ENCODE measurements at places on chromosomes 1 and 21.

DNA sequence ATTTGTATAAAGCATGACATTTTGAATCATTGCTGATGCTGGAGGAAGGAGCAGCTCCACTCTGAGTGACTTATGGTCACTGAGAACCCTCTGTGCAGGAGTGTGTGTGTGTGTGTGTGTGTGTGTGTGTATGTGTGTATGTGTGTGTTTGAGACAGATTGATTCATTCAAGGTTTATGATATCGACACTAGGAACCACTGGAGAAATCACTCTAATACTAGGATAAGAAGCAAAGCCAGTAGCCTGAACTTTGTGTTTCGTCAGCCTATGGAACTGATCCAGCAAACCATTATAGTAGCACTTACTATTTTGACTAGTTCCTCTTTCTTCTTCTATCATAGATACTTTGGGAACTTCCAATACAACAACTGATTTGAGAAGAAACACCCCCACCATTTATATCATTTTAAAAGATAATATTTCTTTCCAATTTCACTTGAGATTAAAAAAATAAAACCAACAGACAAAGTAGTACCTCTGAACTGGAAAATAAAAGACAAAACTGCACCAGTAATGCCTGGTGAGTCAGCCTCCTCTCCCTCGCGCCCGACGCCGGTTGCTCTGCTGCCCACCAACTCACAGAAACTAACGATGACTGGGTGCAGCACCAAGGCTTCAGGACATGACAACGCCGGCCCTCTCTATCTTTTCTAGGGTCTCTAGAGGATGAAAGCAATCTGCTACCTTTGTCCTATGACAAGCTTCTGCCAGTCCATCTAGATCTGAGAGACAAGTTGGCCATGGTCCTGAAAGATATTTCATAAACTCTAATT, 20.9 kb downstream of the SLAMF1 start:
- DNase-seq, result no peak

- no peak for DNase-seq
Observed at GRCh38 chr1:62784509-62785365, 805 bp downstream of the ATG4C start.

DNA sequence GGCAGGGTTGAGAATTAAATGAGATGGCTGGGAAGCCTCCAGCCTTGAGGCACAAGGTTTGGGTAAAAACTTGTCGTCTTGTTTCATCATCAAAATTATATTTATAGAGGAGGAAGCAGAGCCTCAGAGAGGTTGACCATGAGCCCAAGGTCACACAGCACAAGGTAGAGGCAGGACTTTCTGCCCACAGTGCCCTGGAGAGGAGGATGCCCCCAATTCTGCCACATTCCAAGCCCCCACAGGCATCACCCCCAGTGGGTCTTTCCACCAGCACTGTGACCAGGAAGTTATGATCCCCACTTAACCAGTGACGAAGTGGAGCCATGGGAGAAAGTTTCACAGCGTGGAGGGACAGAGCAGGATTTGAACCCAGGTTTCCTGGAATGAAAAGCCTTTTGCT, 400.0 kb downstream of the MATN1 start:
- no peak for DNase-seq

DNA sequence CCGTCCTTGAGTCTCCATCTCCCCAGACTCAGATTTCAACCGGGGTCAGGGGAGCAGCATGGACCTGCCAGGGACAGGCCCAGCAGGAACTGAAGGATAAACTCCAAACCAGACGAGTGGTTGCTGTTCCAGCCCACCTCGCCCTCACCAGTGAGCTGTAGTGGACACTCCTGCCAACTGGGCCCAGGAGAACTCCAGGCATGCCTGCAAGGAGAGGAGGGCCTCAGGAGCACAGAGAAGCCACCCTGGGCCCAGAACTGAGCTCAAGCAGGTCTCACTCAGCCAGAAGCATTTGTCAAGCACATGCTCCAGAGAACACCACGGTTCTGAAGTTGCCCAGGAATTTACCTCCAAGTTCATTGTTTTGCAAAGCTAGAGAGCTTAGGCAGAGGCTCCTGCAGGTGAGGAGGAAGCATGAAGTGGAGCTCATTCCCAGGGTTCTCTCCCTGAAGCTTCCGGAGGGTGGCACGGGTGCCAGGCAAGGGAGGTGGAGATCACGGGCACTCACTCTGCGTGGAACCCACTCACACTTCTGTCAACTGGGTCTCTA, 61.0 kb downstream of the MATN1 start:
- DNase-seq, result no peak

- DNase-seq, result no peak
Observed at GRCh38 chr1:64877151-64877550, 89.2 kb downstream of the JAK1 start.

DNA sequence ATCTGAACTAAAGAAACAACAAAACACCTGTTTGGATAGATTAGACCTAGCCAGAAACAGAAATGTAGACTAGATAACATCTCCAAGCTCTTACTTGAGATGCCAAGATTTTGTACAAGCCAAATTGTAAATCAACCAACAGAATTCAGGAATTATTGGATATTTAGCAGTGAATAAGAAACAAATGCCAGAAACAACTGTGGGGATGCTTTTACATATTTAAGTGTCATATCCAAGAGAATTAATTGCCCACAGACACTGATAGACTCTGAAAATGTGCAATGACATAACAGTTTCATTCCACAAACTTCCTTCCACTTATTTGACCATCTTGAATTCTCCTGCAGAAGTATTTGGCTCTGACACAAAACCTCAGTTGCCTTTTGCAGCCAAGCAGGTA, 92.3 kb downstream of the SGIP1 start:
- DNase-seq, result no peak

DNA sequence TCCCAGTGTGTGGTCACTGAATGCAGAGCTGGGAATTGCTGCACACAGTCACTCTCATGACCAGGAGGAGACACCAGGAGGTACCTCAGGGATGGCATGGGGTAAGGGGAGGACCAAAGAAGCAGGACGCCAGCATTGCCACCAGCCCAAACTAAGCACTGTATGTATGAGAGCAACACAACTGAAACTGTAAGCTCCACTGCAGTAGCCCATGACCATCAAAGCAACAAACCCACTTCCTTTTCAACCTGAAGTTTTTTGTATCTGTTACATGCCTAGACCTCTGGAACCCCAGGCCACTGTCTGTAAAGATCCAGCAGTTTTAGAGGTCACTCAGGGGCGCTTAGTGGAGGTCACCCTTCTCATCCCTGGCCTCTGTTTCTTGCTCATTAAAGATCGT, 164.3 kb downstream of the SETD4 start:
- no peak for DNase-seq

GRCh38 chr1:241213139-241213538, 143.9 kb downstream of the RGS7 start:
- DNase-seq, result no peak

DNA sequence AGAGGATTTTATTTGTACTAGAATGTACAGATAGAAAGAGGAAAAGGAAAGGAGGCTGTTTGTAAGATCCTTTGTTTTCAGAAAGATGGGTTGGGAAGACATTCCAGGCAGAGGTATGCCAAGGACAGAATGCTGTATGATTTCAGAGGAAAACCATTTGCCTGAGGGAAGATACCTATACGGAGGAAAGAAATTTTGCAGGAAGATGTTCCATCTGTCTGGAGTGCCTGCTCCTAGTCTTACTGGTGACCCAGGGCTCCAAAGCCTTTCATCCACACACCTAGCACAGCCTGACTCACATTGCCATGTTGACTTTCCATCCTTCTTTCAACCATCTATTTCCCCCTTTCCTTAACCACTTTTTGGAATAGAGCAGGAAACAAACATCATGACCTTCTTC, 18.2 kb downstream of the SAMD13 start:
- no peak for DNase-seq

DNA sequence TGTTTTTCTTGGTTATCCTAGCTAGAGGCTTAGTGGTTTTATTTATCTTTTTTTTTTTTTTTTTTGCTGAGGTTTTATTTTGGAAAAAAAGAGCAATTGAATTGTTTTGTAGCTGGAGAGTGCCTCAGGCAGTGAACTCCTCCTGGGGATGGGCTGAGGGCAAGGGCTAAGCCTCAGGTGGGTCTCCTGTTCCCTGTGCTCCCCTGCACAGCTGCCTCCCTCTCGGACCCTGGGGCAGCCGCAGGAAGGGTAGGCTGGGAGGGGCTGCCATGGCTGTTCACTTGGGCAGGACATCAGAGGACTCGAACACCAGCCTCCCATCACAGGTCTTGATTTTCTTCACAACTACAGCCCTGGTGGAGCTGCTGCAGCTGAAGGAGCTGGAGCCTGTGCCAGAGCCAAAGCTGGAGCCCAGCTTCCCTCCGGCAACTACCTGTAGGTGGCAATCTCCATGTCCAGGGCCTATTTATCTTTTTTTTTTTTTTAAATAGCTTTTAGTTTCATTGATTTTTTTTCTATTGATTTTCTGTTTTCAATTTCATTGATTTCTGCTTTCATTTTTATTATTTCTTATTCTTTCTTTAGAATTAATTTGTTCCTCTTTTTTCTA, 28.9 kb downstream of the LEPR start:
- no peak for DNase-seq

DNA sequence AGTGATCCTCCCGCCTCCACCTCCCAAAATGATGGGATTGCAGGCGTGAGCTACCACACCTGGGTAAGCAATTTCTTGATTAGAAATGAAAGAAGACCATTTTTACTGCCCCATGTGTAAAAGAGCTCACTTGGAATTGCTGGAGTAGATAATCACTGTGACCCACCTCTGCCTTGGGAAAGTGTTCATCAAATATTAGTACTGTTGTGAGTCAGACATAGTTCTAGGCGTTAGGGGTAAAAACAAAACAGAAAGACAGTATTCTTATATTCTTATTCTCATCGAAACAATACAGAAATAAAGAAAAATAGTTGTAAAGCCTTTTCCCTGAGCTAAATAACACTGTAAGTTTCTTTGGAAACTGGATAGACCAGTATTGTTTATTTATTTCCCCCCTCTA, 36.2 kb downstream of the CELF3 start:
- DNase-seq, result no peak

- DNase-seq, result no peak
Observed at GRCh38 chr1:183164963-183165362, 21.1 kb upstream of the LAMC2 start.

GRCh38 chr1:5909576-5910275, 82.5 kb downstream of the NPHP4 start:
- no peak for DNase-seq

GRCh38 chr1:93798291-93798690, 80.7 kb downstream of the DNTTIP2 start:
- no peak for DNase-seq

All from NCI-H1436 (cell line).